Activated CD4-positive, alpha-beta T cell treated with anti-CD3 and anti-CD28 coated beads, Interleukin-2, amount 50 U/mL, for 1 hour (primary cell): ENCODE measurements at places on chromosomes 11 and 22.

DNA sequence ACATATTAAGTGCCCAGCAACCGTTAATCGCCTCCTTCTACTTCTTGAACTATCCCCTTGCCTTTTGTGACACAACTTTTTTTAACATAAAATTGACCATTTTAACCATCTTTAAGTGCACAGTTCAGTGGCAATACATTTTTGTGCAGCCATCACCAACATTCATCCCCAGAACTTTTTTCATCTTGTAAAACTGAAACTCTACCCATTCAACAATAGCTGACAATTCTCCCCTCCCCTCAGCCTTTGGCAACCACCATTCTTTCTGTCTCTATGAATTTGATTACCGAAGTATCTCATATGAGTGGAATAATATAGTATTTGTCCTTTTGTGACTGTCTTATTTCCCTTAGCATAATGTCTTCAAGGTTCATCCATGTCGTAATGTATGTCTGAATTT lies 66.0 kb downstream of the MICAL2 start:
- no peak for DNase-seq

GRCh38 chr22:25764270-25765015 lies 22.5 kb downstream of the MYO18B start:
- DNase-seq: no peak

DNA sequence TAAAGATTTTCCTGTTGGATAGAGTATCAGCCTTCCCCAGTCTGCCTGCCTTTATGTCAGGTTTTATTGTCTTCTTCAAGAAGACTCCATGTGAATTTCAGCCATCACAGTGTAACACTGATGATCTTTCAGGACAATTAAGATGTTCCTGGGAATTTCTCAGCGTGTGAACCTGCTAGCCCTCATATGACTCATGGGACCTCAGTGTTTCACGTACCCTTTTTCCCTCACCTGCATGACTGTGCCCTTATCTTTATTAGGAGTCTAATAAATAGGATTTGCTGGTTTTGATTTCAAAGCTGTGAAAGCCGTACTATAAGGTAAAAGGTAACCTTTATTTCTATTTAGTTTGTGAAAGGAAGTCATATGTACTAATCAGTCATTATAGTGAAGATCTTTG lies 81.7 kb upstream of the MYO18B start:
- DNase-seq: no peak

GRCh38 chr11:75272821-75273301 lies 32.3 kb downstream of the TPBGL start:
- DNase-seq: no peak
